ENCODE measurements at places on chromosomes 1 and 21.

DNA sequence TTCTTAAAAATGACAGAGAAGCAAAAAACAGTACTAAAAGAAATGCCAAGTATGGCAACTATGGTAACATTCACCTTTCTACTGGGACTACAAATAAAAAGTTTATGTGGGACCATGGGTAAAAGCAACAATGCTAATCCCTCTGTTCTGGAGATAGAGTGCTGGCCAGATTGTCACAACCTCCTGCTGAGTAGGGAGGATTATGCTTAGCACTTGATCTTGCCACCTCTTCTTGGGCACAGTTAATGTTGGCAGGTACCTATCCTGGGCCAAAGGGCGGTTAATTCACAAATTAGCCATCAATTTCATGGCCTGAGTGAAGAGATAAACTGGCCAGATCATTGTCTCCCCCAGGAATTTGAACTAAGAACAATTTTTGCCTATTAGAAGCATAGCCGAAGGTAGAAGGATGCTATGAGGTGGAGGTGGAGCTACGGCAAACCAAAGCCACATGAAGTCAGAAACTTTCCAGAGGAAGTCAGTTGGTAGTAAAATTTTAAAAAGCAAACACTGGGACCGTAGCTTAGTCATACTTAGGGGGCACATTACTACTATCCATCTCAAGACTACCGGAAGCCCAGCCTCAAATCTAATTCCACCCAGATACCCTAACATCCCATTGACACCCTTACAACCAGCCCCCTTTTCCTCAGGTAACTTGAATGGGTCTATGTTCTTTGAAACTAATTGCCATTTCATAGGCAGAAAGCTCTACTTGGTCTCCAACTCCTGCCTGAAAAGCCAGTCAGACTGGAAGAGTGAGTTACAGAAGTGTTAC lies 2.7 kb downstream of the SCYL3 start:
- no peak for DNase-seq

DNA sequence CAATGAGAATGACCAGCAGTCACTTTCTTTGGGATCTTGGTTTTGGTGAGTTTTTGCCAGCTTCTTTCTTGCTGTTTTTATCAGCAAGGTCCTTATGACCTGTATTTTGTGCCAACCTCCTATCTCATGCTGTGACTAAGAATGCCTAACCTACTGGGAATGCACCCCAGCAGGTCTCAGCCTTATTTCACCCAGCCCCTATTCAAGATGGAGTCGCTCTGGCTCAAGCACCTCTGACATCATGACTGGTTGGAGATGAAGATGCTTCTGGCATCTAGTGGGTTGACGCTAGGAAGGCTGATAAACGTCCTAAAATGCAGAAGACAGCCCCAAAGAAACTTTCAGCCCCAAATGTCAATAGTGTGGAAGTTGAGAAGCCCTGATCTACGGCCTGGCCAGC lies 33.6 kb upstream of the NHLH2 start:
- no peak for DNase-seq

GRCh38 chr1:869499-870244 lies 54.1 kb upstream of the SAMD11 start:
- peak; percentile 66 for DNase-seq

DNA sequence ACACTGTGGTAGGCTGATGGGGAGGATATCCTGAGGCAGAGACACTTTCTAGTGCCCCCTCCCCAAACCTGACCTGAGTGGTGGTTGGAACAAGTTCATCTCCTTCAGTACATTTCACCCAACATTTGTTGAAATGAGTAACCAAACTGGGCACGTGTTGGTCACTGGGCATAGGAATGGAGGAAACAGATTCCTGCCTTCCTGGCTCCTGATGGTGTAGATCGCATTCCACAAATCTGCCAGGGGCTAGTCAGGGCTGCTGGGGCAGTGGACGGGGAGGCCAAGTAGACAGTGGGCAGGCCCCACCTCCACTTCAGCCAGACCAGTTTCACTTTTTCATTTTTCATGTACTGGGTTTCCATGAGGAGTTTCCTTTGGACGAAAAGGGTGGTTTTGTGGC lies 16.5 kb upstream of the ALX3 start:
- no peak for DNase-seq

DNA sequence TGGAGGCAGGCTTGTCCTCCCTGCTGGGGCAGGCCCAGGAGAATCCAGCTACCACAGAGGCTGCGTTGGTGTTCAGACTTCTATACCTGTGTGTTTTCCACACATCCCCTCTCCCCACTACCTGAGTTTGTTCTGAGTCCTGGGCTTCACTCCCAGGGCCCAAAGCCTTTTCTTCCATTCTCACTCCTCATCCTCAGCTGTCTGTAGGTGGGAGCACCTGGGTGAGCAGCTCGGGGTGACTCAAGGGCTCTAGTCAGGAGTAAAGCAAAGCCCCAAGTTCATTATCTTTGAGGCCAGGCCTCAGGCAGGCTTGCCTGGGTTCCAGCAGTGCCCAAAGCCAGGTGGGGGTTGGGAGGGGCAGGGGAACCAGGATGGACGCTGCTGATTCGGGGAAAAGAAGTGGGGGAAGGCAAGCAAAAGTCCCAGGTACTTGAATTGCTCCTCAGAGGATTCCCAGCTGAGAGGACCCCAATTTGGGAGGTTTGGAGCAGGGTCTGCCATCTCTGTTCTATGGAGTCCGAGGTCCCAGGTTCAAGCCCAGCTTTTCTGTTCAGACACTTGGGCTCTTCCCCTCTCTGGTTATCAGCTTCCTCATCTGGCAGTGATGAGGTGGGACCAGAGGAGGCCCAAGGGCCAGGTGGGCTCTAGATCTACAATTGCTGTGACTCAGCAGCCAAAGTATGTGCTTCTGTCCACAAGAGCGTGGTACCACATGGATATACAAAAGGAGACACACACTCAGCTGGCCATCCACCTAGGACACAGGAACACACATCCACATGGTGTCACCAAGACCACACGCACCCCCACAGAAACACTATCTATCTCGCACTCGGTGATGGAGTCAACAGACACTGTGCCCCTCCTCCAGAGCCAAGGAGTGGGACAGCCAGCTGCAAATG lies 5.8 kb upstream of the PTPN7 start:
- DNase-seq = no peak

DNA sequence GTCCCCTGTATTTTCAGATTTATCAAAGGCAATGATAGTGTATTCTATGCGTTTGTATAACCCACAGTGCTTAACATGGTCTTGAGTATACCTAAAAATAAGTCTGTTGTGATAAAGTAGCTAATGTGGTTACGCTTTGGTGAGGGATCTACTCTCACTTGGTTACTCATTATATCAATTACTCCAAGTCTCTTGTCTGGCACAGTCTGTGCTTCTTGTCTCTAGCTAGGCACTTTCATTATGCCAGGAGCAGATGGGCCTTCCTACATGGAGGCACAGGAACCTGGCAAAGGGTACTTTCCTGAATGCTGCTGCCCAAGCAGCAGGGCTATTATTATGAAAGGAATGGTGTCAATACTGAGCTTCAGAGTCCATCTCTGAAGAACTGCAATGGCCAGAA lies 4.2 kb upstream of the PTPN22 start:
- no peak for DNase-seq

GRCh38 chr21:21963911-21964310 lies 965.7 kb downstream of the NCAM2 start:
- DNase-seq = no peak

DNA sequence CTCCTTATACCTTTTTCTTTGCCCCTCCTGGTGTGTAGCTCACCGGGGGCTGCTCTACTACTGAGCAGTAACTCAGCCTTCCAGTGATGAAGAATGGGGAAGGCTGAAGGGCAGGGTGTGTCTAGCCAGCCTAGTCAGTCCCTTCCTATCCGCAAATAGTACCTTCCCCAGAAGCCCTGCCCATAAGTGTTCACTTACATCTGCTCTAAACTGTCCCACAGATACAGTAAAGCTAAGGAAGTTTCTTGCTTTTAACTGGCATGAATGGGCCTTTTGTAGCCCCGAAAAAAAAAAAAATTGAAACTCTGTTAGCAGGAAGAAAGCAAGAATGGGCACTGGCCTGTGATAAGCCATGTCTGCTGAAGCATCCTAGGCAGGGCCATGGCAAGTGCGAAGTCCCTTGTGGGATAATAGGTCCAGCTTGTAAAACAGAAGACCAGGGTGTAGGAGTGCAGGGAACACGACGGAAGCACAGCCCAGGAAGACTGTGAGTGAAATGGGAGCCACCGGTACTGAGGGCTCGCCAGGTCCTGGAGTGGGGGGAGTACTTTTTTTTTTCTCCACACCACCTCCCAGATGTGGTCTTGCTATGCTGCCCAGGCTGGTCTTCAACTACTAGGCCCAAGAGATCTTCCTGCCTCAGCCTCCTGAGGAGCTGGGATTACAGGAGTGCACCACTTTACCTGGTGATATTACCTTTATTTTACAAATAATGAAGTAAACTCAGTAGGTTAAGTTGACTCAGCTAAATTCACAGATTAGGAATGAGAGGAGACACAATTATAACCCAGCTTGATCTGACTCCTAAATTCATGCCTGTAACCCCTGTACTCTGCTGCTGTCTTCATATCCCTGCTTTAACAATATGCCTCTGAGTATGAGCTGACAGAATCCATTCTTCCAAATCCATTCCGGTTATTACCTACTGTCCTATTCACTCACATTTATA lies 347.5 kb downstream of the SMYD3 start:
- DNase-seq = no peak

DNA sequence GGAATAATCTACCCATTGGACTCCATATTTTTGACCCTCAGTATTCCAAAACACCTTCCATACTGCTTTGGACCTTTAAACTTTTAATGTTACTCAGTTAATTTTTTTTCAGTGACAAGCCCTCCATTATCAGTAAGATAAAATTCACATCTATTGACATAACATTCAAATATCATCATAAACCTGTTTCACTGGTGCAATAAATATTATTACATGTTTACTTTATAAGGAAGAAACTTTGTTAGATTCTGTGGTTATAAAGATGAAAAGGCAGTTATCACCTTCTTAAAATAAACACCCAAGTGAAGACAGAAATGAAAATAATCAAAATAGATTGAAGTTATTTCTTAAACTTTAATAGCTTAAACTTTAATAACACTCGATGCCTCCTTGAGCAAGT lies 758.5 kb upstream of the ADGRL2 start:
- DNase-seq = no peak

DNA sequence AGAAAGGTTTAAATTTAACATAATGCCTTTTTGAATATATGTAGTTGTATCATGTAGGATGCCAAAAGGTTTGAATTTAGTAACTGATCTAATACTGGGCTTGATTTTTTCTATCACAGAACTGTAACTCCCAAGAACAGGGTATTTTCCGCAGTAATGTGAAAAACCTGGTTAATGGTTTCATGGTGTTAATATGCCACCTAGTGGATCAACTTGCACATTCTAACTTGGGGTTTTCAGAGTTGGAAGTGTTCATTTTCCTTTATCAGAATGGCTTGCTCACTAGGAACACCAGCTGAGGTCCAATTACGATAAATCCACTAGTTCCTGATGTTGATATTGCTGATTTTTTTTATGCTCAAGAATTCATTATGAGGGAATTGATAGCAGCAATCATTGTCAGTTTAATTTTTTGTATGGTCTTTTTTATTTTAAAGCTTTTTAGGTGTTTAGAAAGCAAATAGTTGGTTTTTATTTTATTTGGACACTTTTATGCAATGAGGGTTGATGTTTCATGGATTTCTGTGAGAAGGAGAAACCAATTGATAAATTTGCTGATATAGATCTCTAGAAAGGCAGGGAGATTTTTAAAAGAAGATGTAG lies 157.2 kb downstream of the PLA2G4A start:
- no peak for DNase-seq

DNA sequence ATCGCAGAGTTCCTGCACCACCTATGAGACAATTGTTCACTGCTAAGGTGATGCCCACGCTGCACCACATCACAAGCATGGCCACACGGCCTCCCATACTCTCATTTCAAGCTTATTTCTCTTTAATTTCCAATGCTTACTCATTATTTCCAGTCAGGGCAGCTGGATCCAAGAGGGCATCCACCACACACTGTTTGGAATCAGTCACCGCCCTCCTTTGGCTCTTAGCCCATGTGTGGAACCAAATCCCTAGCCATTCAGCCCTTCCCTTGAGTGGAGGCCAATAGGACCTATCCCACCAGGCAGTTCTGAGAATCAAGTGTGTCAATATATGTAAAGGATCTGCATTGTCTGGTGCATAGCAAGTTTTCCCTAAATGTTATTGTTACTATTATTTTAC lies 26.3 kb upstream of the PALMD start:
- no peak for DNase-seq

GRCh38 chr1:198909973-198910372 lies 271.1 kb downstream of the PTPRC start:
- no peak for DNase-seq

DNA sequence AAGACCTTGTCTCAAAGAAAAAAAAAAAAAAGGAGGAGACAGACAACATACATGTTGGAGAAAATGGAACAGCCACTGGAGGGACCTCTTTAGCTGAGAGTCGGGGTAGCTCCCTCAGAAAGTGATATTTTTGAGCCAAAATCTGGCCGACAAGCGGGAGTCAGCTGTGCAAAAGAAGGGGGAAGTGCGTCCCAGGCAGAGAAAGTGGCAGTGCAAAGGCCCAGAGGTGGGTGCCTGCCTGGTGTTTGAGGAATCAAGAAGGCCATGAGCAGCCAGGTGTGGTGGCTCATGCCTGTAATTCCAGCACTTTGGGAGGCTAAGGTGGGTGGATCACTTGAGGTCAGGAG lies 6.1 kb upstream of the CROCC start:
- no peak for DNase-seq

DNA sequence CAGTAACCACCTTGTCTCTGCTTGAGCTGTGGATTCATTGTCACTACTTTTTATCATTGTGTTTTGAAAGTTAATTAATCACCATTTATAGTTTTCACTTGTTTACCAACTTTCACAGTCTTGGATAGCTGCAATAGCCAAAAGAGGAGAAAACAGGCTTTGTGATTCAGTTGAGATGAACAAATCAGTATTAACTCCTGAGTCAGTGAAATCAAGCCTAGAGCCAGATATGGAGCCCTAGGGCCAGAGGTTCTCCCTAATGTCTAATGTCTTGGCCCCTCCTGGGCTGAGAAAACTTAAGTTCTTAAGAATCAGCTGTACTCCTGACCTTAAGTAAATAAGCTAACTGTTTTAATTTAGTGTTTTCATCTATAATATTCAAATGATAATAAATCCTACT lies 228.8 kb downstream of the DNM3 start:
- DNase-seq = no peak

DNA sequence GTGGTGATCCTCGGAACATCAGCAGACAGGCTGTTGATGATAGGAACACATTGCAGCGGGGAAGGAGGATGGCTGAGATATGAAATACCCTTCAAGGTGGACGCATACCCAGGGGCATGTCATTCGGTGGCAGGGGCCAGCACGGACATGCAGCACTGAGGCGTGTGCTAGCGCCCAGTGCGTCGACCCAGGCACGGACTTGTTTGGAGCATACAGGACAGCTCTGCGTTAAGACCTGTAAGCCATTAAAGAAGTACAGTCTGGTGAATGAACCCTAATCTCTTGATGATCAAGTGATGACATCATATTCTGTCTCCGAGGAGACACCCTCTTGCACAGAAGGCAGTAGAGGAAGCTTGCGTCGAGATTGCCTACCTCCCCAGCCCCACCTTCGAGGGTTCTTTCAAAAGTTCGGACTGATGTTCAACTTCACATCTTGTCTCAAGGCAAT lies 63.6 kb upstream of the KIF26B start:
- no peak for DNase-seq

Measured in right kidney (tissue), 9 donors.